ENCODE measurements at places on chromosomes 7 and 10.

DNA sequence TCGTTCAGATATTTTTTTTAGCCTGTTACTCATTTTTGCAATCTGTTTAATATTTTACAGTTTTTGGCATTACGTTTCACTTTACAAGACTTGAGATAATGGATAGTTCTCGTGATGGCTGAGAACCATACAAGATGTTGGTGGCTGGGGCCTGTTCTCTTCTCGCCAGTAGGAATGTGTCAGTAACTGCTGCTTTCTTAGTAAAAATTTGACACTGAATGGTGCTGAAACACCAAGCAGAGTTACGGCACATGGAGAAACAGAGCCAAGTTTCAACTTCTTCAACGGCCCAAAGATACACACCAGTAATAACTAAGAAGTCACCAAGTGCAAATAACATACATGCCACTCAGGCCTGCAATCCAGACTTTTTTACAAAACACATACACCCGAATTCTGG lies 130.4 kb downstream of the NRP1 start:
- no peak for DNase-seq

DNA sequence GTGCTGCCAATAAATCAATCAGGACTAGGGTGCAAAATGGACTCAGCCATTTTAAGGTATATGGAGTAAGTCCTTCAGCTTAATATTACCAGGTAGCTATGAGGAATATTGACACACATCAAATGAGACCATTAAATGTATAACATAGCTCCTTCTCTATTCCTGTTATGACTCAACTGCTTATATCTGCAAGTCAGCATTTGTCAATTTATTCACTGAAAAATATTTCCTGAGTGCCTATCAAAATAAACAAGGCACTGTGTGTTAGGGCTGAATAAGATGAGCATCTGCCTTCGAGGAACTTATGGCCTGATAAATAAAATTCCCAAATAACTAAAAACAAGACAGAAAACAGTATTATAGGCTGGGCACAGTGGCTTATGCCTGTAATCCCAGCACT lies 113.8 kb downstream of the CDK6 start:
- DNase-seq, result no peak

DNA sequence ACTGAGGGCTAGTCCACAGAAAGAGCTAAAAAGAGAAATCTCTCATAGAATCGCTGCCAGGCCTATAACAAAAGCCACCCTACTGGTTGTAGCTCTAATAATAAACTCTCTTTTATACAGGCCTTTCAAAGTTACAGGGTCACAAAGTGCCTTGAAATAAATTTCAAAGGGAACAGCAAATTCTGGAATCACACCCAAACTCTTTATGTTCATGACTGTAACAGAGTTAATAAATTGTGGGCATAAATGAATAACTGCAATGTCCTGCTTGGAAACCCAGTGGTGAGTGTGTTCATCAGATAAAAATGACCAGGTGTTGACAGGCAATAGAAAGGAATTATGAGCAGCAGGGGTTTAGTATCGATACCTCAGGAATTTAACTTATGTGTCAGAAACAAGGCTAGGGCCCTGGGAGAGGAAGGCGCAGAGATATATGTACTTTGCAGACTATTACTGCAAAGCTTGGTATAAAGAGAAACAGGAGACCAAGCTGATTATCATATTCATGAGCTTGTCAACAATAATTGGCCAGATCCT lies 9.3 kb downstream of the CDC14C start:
- no peak for DNase-seq

GRCh38 chr10:113554214-113554613 lies 1.4 kb downstream of the HABP2 start:
- DNase-seq, result no peak

DNA sequence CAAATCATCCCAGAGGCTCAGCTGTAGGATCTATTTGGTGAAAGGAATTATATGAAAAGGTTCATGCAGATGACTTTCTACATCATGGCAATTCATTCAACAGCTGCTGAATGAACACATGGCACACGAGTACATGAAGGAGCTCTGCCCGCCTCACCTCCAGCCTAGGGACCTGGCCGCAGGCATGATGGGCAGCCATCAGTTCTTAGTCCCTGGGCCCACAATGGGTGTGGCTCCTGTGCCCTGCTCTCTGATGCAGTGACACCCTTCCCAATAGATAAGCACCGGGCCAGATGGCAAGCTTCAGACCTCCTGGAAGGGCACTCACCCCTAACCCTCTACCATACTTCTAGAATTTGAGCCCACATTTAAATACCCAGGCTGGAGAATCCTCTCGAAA lies 3.5 kb downstream of the CHST15 start:
- DNase-seq, result no peak

- DNase-seq, result no peak
Measured at GRCh38 chr7:1169409-1170368, 9.7 kb upstream of the ZFAND2A start.

GRCh38 chr7:152052771-152053170 lies 27.3 kb downstream of the GALNT11 start:
- no peak for DNase-seq

Data from NCI-H1436 treated with DMSO at 0.1 percent for 48 hours (cell line).